ENCODE measurements at places on chromosomes 1 and 21.

DNA sequence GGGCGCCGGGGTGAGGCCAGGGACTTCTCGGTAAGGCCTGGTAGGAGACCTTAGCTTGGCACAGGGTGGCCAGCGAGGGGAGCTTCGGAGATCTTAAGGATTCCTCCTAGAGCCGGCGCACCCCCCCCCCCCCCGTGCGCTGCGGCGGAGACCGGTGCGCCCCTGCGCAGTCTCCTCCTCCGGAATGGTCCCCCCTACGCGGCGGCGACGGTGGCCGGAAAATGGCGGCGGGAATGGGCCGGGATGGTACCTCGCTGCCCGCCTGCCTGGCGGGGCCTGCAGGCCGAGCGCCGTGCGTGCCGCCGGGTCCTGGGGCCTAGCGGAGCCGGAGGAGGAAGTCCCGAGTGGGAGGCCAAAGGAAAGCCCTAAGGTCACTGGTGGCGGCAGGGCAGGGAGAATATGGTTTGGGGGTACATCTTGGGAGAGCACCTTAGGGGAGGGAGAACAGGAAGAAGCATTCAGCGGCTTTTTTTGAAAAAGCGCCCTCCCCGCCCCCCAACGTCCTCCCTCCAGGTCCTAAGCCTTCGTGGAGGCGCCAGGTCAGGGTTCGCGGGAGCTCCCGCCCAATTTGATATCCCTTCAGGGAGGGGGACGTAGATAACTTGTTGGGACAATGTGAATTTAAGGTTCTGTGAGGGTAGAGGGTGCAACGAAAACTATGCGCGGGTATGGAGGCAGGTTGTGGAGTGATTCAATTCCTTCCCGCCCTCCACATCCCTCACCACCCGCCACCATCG, 429 bp downstream of the SRRM1 start:
- no peak for DNase-seq

DNA sequence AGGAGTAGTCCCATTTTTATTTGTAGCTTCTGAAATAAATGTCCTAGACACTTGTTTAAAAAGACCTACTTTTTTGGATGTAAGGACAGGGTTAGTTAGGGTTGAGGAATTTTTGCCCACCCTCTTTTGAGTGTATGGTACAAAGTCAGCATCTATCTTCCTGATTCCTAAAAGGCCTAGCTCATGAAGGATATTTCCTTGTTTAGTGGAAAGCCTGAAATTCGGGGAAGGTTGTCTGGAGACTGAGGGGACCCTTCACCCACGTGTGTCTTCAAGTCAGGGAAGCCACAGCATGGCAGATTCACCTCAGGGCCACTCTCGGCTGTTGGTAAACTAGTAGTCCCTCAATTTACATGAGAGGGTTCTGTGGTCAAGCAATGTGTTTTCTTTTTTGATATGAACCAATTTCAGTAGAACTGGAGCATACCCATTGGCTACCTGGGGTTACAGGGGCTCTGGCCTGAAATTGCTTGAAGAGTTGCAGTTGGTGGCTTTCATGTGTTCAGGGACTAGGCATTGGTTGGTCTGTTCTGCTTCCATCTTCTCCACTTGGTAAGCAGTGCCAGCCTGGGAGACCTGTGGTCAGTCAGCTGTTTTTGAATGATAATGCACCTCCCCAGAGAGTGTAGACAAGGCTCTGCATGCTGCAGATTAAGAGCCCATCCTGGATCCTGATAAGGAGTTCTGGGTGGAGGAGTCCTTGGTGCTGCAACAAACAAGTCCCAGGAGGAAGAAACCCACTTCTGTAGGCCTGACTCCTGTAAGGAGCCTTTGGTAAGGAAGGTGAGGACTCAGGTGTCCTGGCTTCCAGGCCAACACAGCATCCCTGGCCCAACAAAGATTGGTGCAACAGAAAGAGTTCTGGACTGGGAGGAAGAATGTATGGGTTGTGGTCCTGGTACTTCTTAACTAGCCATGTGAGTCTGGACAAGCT, 6.3 kb downstream of the BTG2 start:
- no peak for DNase-seq

DNA sequence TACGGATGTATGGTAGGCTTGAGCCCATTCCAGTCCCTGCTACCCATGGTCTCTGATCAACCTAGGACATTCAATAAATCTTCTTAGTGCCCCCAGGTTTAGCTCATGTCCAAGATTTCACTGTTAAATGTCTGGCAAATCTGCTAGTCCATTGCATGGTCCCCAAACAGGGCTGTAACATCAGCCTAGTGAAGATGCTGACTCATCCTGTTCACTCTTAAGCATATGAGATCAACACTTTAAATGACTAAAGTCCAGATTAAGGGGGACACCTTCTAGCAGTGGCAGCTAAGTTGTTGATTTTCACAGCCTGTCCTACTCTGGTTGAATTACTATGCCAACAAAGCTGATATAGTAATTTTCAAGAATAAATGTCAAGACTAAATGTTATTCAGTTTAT, 46.5 kb upstream of the NUF2 start:
- no peak for DNase-seq

GRCh38 chr1:94463765-94464330, 45.7 kb downstream of the ABCD3 start:
- peak; percentile 6 for DNase-seq

DNA sequence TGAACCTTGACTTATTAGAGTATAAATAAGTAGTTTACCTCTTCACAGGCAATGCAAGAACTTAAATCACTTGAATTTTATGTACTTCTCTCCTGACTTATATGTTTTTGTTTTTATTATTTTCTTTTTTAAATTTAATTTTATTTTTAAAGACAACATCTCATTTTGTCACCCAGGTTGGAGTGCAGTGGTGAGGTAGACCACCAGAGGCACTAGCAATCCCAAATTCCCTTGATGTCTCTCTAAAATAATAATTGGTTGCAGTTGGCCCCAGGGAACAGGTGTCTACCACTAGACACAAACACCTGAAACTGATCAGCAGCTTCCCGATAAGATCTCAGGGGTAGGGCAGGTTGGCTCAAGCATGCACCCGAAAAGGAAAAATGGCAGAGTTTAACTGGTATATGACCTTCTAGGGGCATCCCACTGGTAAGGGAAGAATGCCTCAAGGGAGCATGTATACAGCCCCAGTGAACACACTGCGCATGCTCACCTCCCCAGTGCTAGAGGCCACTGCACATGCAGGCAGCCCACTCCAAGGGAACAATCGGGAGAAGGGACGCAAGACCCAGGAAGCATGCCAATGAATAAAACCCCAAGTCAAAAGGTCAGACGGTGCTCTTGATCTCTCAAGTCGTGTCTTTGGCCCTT, 14.6 kb downstream of the EXOC8 start:
- no peak for DNase-seq

DNA sequence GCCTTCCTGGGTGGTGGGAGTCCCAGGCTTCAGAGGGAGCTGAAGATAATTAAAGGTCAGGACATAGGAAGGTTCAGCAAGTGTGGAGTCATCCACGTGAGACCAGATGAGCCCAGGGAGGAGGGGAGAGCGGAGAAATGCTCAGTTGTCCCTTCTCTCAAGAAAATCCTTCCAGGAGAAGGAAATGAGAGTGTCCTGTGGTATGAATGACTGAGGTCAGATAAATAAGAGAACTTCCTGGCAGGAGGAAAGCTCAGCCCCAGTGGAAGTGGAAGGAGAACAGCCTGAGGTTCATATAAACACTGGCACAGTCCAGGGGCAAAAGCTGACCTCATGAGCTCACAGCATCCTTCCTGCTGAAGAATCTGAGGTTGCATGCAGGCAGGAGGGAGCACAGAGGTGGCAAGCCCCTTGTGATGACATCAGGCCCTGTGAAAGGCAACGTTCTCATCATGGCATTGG, 97.6 kb downstream of the NAV1 start:
- no peak for DNase-seq

GRCh38 chr1:184388319-184388889, 1.6 kb downstream of the C1orf21 start:
- DNase-seq, result no peak

DNA sequence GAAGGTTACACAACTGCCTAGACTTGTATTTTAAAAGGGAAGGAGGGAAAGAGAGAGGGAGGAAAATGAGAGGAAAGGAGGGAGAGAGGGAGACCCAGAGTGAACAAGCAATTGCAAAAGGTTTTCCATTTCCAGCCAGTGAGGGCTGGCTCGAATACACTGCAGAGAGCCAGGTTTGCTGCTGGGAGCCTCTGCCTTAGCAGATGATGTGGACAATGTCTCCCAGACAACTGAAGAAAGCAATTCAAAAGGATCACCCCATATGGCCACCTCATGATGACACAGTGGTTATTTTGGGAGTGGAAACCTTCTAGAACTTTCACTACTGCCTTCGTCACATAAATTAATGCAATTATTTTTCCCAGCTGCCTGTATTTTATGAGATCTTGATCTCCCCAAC, 86.4 kb downstream of the BCAR3 start:
- no peak for DNase-seq

DNA sequence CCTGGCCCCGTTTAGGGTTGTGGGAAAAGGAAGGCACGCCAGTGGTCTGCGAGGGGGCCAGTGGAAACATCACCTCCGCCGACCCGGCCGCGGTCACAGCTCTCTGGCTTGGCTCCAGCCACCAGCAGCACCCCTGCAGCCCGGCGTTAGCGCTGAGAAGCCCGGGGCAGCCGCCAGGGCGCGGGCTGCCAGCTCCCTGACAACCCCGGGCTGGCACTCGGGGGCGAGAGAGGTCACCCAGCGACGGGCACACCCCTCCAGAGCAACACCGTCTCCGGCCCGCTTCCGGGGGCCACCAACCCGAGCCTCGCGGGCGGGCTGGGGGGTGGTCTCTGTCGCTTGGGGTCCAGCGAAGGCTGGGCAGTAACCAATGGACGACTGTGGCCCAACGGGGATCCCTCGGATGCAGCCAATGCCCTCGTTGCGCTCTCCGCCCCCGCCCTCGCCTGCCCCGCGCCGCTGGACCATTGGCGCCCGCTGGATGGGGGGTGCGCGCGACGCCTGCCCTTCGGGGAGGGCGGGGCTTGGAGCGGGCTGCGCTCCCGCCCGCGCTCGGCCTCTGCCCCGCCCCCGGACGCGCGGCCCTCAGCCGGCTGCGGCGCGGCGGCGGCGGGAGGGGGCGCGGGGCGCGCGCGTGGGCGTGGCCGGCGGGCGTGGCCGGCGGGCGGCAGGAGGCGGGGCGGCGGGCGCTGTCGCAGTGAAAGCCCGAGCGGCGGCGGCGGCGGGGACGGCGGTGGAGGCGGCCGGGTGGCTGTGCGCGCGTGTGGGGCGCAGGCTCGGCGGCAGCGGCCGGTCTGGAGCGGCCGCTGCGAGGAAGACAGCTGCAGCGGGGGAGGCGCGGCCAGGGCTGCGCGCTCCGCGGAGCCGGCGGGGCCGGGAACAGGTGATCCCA, at the start of gene MAN1C1:
TSS of gene MAN1C1 (plus strand) at position 697 of the 892 bp plus-strand sequence. CDS start 1,007 bp downstream, outside the sequence.
- peak; percentile 81 for DNase-seq

GRCh38 chr1:180928331-180929230, 15.9 kb downstream of the KIAA1614 start:
- no peak for DNase-seq

DNA sequence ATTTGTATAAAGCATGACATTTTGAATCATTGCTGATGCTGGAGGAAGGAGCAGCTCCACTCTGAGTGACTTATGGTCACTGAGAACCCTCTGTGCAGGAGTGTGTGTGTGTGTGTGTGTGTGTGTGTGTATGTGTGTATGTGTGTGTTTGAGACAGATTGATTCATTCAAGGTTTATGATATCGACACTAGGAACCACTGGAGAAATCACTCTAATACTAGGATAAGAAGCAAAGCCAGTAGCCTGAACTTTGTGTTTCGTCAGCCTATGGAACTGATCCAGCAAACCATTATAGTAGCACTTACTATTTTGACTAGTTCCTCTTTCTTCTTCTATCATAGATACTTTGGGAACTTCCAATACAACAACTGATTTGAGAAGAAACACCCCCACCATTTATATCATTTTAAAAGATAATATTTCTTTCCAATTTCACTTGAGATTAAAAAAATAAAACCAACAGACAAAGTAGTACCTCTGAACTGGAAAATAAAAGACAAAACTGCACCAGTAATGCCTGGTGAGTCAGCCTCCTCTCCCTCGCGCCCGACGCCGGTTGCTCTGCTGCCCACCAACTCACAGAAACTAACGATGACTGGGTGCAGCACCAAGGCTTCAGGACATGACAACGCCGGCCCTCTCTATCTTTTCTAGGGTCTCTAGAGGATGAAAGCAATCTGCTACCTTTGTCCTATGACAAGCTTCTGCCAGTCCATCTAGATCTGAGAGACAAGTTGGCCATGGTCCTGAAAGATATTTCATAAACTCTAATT, 20.9 kb downstream of the SLAMF1 start:
- no peak for DNase-seq

- DNase-seq, result no peak
These were observed 49.2 kb downstream of the CASQ2 start for GRCh38 chr1:115719285-115719684.

- no peak for DNase-seq
These were observed 89.1 kb upstream of the KCNK2 start for GRCh38 chr1:214993419-214993818.

- no peak for DNase-seq
These were observed 55.0 kb upstream of the ZNF644 start for GRCh38 chr1:91076834-91077233.

GRCh38 chr21:33219954-33220353, 9.8 kb upstream of the IFNAR2 start:
- DNase-seq, result no peak

GRCh38 chr21:45328198-45329091, 40.8 kb upstream of the POFUT2 start:
- DNase-seq, result no peak

- DNase-seq, result no peak
These were observed 27.7 kb upstream of the KANK4 start for GRCh38 chr1:62346886-62347285.

DNA sequence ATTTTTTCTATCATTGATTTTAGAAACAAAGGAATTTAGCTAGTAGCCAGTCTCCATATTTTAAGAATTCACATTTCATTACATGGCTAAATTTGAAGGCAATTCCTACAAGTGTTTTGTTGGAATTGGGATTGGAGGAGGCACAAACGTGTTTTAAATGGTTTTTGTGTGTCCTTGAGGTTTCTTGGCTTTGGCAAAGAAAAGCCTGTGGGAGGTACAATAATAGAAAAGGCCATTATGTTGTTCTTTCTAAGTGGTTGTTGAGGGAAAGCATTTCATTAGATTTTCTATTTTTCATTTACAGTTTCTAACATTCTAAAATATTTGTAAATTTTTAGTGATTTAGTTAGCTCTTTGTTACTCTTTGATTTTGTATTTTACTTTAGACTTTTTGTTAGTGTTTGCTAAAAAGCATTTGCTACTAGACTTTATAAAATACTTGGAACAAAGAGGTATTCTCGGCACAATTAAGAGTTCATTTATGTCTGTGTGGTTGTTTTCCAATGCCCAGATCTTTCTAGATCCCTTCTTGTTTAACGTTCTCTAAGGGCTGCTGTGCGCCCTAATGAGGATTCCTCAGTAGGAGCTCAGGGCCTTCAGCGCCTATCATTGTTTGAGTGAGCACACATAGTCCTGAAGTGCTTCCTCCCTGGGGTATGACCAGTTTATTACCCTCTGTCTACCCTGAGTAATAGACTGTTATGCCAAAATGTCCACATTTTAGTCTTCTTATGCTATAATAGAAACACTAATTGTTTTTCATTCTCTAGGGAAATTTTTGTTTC, 70.0 kb upstream of the KIAA1614 start:
- DNase-seq, result no peak

DNA sequence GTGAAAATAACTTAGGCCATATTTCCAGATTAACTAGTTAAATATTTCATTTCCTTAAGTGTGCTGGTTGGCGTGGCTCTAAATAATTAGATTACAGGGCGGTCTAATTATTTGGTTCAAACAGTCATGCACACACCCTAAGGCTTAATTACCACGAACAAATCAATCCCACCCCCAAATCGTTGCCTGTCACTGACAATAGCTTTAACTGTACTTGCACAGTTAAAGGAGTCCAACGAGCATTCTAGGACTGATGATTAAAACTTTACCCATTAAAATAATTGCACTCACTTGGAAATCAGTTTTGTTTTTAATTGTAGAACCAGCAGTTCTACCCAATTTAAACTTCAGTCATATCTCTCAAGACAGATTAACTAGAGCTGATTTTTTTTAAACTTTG, 1.5 kb upstream of the POU2F1 start:
- no peak for DNase-seq
